ENCODE measurements at places on chromosomes 2 and 18. TPM values are rescaled to one million over a fixed set of nuclear protein-coding genes. Genes with fewer than 3 reads are reported as not detected.
A peak's percentile ranks its signal among the peaks of the same experiment; 100 is the strongest.

DNA sequence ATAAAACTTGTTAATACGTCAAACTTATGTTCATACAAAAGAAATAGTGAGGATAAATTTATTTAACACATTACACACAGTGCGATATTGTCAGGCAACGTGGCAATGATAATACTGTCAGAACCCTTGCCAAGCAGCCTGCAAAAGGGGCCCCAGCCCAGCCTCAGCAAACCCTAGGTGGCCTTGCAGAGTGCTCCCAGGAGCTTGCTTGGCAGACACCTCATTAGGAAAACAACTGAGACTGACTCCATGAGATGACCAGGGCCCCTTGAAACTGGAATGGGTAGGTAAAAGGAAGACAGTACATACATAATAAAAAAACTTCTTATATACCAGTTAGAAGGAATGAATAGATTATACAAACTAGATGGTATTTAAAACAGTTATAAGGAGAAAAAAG lies 136.6 kb upstream of the EPC2 start:
- 0 out of 2 replicates have a peak, but pooled peaks cover 4% of the 10 kb centered on the region for H3K4me1 ChIP-seq
- H3K4me3 ChIP-seq, result no peak overlapping the region
- DNase-seq, result no peak
- H3K27ac ChIP-seq, result no peak overlapping the region
- no peaks in the 10 kb centered on the region for H3K36me3 ChIP-seq
- H3K27me3 ChIP-seq, result no peaks in the 10 kb centered on the region

- no peak overlapping the region for H3K4me3 ChIP-seq
- peaks cover 58% of the 10 kb centered on the region for H3K36me3 ChIP-seq
- DNase-seq, result peak; percentile 28
- H3K4me1 ChIP-seq, result no peaks in the 10 kb centered on the region
- H3K27me3 ChIP-seq, result no peaks in the 10 kb centered on the region
- no peak overlapping the region for H3K27ac ChIP-seq
Measured at GRCh38 chr2:101277111-101277510, 24.4 kb downstream of the CNOT11 start.

GRCh38 chr2:128585706-128586105 lies 267.0 kb upstream of the HS6ST1 start:
- peak; percentile 93 for DNase-seq
- no peaks in the 10 kb centered on the region for H3K27me3 ChIP-seq
- peak overlapping the region; percentile 70 for H3K27ac ChIP-seq

GRCh38 chr2:213740453-213740852 lies 456.2 kb downstream of the SPAG16 start:
- H3K4me1 ChIP-seq, result no peaks in the 10 kb centered on the region
- H3K27ac ChIP-seq, result no peak overlapping the region
- H3K36me3 ChIP-seq, result no peaks in the 10 kb centered on the region
- H3K4me3 ChIP-seq, result no peak overlapping the region
- no peaks in the 10 kb centered on the region for H3K27me3 ChIP-seq

- H3K4me3 ChIP-seq, result no peak overlapping the region
- peak overlapping the region; percentile 34 for H3K27ac ChIP-seq
- H3K27me3 ChIP-seq, result no peaks in the 10 kb centered on the region
Measured at GRCh38 chr2:191167766-191168165, 17.0 kb upstream of the STAT4 start.

DNA sequence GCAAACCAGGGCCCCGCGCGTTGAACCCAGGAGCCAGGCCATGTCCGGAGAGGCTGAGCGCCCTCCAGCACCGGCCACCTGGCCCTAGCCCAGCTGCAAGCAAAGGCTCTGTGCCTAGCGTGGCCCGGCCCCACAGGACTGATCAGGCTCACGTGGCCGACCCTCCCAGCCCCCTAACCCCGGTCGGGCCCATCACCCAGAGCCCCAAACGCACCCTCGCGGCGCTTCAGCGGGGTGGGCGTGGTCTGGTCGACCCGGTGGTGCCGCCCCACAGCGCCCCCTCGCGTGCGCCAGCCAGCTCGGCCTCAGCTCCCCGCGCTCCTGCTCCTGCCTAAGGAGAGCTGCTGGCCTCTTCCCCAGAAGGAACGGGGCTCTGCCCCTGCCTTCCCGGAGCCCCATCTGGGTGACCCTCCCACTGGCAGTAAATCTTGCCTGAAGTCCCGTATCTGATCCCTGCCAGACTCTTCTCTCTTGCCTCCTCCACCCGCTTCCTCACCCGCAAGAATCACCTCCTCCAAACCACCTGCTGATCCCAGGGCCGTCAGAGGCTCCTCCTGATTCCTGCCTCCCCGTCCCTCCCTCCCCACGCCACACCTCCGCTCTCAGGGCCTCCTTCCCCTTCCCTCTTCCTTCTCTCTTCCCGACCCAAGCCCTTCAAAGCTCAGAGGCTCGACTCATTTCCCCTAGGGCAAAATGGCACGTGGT lies 12.3 kb upstream of the TEX51 start:
- no peaks in the 10 kb centered on the region for H3K36me3 ChIP-seq
- no peaks in the 10 kb centered on the region for H3K4me1 ChIP-seq
- H3K27me3 ChIP-seq, result peaks cover 7% of the 10 kb centered on the region
- H3K4me3 ChIP-seq, result peak overlapping the region; percentile 51

DNA sequence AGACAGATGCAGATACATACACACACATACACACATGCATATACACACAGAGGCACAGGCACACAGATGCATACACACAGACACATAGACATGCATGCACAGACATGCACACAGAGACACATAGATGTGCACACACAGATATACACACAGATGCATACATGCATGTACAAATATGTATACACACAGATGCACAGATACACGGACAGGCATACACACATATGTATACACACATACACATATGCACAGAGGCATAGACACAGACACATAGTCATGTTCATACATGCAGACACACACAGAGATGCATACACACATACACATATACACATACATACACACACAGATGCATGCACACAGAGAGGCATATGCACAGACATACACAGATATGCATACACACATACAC lies 437.3 kb upstream of the SMIM21 start:
- no peaks in the 10 kb centered on the region for H3K4me1 ChIP-seq
- no peaks in the 10 kb centered on the region for H3K27me3 ChIP-seq
- no peaks in the 10 kb centered on the region for H3K36me3 ChIP-seq

GRCh38 chr18:43515481-43515880 lies 238.2 kb upstream of the SYT4 start:
- no peaks in the 10 kb centered on the region for H3K4me1 ChIP-seq
- no peak for DNase-seq
- no peaks in the 10 kb centered on the region for H3K27me3 ChIP-seq

DNA sequence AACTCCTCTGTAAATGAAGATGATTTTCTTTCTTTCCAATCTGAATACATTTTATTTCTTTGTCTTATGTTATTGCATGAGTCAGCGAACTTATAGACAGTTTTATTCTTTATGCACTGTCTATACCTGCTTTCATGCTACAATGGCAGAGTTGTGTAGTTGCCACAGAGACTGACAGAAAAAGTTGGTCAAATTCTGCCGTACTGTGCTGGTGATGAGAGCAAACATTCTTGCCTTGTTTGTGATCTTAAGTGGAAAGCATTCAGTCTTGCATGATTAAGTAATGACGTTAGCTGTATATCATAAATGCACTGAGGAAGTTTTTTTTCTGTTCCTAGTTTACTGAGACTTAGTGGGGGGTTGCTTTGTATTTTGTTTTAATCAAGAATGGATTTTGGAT lies 32.9 kb downstream of the ZC3H15 start:
- no peak overlapping the region for H3K4me3 ChIP-seq
- peak overlapping the region; percentile 51 for H3K27ac ChIP-seq
- no peaks in the 10 kb centered on the region for H3K27me3 ChIP-seq

DNA sequence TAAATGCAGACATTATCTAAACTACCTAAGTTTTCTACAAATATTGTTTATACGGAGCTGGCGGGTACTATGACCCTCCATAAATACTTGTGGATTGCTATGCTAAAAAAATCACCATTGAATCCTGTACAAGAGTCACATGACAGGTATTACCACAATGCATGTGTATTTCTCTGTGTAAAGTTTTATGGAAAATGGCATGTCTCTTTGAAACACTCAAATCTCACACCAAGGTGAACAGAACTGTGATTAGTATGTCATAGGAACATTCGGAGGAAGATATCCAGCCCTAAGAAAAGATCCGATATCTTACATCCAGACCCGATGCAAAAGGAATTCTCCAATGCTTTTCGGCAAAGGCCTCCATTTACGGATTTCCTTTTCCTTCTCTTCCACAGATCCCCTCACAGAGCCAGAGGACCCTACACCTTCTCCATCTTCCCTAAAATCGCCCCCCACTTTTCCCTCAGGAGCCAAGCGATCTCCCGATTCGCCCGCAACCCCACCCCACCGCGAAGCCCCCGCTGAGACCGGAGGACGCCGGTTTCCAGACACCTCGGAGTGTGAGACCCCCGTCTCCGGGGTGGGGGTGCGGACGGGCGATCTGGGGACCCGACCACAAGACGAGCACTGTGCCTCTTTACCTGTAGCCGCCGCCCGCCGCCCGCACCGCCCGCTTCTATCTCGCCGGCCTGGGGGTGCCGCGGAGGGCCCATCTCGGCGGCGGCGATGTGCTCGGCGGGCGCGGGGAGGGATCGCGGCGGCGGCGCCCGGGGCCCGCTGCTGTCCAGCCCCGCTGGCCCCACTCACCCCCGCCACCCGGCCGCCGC lies 1.2 kb downstream of the SAP130 start:
- H3K27ac ChIP-seq, result peak overlapping the region; percentile 20
- H3K36me3 ChIP-seq, result no peaks in the 10 kb centered on the region
- H3K4me1 ChIP-seq, result peaks cover 5% of the 10 kb centered on the region
- DNase-seq, result peak; percentile 45

GRCh38 chr2:23390152-23390551 lies 5.2 kb downstream of the KLHL29 start:
- H3K27me3 ChIP-seq, result no peaks in the 10 kb centered on the region
- H3K4me1 ChIP-seq, result no peaks in the 10 kb centered on the region
- H3K27ac ChIP-seq, result no peak overlapping the region
- H3K4me3 ChIP-seq, result no peak overlapping the region

- H3K27me3 ChIP-seq, result no peaks in the 10 kb centered on the region
- no peak overlapping the region for H3K27ac ChIP-seq
- peaks cover 20% of the 10 kb centered on the region for H3K4me1 ChIP-seq
- DNase-seq, result peak; percentile 9
- H3K36me3 ChIP-seq, result no peaks in the 10 kb centered on the region
- H3K4me3 ChIP-seq, result no peak overlapping the region
Measured at GRCh38 chr2:188324067-188324466, 32.4 kb downstream of the GULP1 start.

DNA sequence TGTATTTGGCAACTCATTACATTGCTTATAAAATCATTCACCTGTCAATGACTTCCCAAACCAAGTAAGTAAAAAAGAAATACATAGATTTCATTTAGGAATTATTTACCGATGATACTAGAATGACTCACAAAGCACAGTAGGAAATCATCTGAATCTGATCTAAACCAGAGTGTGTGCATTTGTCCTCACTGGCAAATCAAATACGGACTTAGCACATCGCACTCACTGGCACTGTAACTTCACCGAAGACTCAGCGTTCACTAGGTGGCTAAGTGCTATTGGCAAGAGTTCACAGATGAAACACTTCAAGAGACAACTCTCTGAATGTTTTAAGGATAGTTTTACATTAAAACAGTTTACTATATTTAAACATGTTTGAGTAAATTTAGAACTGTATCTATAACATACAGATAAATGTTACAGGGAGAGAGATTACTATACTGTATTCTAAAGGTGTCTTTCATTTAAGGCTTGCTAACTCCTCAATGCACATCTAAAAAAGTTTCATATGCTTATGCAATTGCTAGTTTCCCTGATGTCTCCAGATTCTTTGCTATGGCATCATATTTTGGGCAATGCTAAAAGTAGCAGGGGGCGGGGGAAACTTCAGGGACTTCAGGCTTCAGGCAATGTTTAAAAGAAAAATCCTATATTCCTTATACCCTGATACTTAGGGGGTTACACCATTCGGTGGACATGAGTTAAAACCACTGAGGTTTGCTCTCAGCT lies 48.8 kb downstream of the STK39 start:
- peak; percentile 78 for DNase-seq
- H3K27me3 ChIP-seq, result no peaks in the 10 kb centered on the region
- peaks cover 23% of the 10 kb centered on the region for H3K4me1 ChIP-seq
- peak overlapping the region; percentile 38 for H3K27ac ChIP-seq
- H3K4me3 ChIP-seq, result peak overlapping the region; percentile 3

DNA sequence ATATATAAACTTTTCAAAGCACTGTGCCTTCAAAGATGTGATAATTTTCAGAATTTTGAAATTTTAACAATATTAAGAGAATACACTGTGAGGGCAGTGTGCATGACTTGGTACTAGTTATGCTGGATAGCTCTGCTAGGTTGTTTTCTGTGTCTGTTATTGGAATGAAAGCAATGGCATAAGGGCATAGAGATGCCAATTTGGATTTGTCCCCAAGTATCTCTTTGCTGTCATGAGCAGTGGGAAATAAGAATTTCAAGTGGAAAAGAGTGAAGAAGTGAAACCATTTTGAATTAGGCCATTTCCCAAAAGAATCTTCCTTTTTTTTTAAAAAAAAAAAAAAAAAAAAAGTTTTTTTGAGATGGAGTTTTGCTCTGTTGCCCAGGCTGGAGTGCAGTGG lies 76.8 kb downstream of the SLC39A10 start:
- H3K36me3 ChIP-seq, result peaks cover 22% of the 10 kb centered on the region
- H3K27ac ChIP-seq, result no peak overlapping the region
- no peak for DNase-seq
- peaks cover 22% of the 10 kb centered on the region for H3K4me1 ChIP-seq
- H3K27me3 ChIP-seq, result no peaks in the 10 kb centered on the region
- no peak overlapping the region for H3K4me3 ChIP-seq

DNA sequence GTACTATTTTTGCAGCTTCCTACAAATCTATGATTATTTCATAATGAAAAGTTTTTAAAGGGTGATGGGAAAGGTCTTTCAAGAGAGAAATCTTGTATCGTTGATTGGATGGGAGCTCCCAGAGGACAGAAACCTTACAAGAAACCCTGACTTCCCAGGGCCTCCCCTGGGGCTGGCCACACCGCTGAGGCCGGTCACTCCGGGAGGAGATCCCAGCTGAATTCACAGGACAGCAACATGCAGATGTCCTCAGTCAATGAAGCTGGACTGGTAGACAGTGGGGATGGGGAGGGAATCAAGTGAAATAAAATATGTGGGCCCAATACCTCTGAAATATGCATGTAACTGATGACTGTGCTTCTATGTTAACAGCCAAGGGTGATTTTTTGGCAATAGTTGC lies 135.6 kb downstream of the TFCP2L1 start:
- H3K4me3 ChIP-seq, result no peak overlapping the region
- H3K36me3 ChIP-seq, result no peaks in the 10 kb centered on the region
- DNase-seq, result no peak
- H3K27me3 ChIP-seq, result peaks cover 38% of the 10 kb centered on the region
- no peaks in the 10 kb centered on the region for H3K4me1 ChIP-seq
- H3K27ac ChIP-seq, result no peak overlapping the region

GRCh38 chr2:10048501-10049171 lies 5.3 kb downstream of the KLF11 start:
- no peaks in the 10 kb centered on the region for H3K27me3 ChIP-seq
- H3K4me1 ChIP-seq, result no peaks in the 10 kb centered on the region
- DNase-seq, result peak; percentile 81
- no peak overlapping the region for H3K4me3 ChIP-seq
- no peak overlapping the region for H3K27ac ChIP-seq

GRCh38 chr2:35887146-35887545 lies 468.4 kb upstream of the CRIM1 start:
- H3K36me3 ChIP-seq, result no peaks in the 10 kb centered on the region
- H3K27ac ChIP-seq, result no peak overlapping the region
- H3K27me3 ChIP-seq, result no peaks in the 10 kb centered on the region
- DNase-seq, result no peak

Gene FAM210A
- 14.2 TPM for total RNA-seq

Gene C2orf78
- not detected for total RNA-seq

Gene GAREM2
- 1.8 TPM for total RNA-seq

Gene PJVK
- 0.97 TPM for total RNA-seq

Gene RDH14
- 29.8 TPM for total RNA-seq
